ENCODE measurements at places on chromosomes 4 and X.

- DNase-seq: no peak
Measured at GRCh38 chrX:20015422-20015821, 24.6 kb upstream of the BCLAF3 start.

- DNase-seq: no peak
Measured at GRCh38 chrX:8272821-8273220, 101.8 kb upstream of the VCX2 start.

DNA sequence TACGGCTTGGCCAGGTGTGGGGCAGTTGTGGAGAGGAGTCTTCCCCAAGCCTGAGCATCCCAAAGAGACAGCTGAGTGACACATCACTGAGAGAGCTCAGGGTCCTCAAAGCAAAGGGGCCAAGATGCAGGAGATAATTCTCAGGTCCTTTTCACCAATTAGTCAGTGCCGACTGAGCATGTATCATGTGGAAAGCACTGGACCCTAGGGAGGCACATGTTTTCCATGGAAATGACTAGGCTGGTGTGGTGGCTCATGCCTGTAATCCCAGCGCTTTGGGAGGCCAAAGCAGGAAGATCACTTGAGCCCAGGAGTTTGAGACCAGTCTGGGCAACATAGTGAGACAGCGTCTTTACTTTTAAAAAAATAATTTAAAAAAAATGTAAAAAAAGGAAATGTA lies 67.3 kb upstream of the PRPS1 start:
- no peak for DNase-seq

- DNase-seq: no peak
Measured at GRCh38 chrX:12080265-12080664, 58.0 kb upstream of the FRMPD4 start.

GRCh38 chrX:11566789-11567188 lies 98.9 kb downstream of the ARHGAP6 start:
- no peak for DNase-seq

DNA sequence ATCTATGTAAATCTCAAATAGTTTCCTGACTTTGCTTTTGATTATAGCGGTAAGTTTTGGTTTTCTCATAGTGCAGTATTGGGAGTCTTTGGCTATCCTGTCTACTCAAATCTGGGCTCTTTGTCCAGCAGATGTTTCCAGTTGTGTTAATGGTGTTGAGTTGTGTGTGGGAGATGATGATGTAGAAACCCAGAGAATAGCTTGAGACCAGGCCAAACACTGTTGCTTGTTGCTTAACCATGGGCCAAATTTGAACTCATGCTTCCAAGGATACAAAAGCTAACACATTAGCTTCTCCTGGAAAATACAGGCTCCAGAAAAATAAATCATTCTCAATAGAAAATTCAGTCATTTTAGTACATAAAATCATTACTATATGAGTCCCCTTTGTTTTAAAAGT lies 82.6 kb upstream of the GYPA start:
- DNase-seq: no peak

DNA sequence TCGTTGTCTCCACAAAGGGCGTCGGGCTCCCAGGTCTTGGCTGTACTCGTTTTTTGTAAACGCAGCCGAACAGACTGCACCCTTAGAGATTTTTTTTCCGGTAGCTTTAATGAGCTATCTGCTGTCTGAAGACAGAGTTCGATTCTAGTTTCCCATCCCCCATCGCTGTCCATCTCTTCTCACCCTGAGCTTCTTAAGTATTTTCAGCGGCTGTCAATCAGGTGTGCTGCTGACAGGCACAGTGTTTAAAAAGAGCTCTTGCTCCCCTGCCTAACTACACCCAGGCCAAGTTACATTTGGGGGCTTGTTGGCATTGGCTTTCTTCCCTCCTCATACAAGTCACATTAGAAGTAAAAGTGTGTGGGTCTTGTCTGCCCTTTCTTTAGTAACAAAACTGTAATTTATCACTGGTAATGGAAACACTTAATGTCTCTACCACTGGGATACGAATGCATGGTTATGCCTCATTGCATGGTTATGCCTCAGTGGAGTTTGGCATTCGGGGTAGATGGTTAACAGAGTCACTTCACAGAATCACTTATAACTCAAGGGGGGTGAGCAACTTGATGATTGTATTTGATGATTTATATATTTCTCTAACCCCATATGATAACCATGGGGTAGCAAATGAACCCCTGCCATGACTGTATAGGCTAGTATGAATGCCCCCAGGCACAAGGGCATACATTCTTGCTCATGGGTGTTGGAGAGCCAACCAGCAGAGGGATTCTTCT lies 1.4 kb upstream of the ARHGAP6 start:
- DNase-seq: no peak

- DNase-seq: no peak
Measured at GRCh38 chr4:75745161-75745560, 20.8 kb downstream of the USO1 start.

GRCh38 chr4:166034965-166035364 lies 161.9 kb downstream of the TLL1 start:
- DNase-seq: no peak

- DNase-seq: no peak
Measured at GRCh38 chr4:128517096-128517738, 229.6 kb upstream of the PGRMC2 start.

- DNase-seq: no peak
Measured at GRCh38 chr4:94537921-94538628, 86.3 kb downstream of the PDLIM5 start.

DNA sequence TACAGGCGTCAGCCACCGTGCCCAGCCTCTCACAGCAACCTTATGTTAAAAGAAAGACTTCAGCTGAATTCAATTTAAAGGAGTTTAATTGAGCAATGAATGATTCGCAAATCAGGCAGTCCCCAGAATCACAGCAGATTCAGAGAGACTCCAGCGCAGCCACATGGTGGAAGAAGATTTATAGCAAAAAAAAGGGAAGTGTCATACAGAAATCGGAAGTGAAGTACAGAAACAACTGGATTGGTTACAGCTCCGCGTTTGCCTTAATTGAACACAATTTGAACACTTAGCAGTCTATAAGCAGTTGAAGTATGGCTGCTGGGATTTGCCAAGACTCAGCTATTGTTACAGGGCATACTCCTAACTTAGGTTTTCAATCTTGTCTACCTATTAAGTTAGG lies 19.8 kb downstream of the CENPVL3 start:
- no peak for DNase-seq

DNA sequence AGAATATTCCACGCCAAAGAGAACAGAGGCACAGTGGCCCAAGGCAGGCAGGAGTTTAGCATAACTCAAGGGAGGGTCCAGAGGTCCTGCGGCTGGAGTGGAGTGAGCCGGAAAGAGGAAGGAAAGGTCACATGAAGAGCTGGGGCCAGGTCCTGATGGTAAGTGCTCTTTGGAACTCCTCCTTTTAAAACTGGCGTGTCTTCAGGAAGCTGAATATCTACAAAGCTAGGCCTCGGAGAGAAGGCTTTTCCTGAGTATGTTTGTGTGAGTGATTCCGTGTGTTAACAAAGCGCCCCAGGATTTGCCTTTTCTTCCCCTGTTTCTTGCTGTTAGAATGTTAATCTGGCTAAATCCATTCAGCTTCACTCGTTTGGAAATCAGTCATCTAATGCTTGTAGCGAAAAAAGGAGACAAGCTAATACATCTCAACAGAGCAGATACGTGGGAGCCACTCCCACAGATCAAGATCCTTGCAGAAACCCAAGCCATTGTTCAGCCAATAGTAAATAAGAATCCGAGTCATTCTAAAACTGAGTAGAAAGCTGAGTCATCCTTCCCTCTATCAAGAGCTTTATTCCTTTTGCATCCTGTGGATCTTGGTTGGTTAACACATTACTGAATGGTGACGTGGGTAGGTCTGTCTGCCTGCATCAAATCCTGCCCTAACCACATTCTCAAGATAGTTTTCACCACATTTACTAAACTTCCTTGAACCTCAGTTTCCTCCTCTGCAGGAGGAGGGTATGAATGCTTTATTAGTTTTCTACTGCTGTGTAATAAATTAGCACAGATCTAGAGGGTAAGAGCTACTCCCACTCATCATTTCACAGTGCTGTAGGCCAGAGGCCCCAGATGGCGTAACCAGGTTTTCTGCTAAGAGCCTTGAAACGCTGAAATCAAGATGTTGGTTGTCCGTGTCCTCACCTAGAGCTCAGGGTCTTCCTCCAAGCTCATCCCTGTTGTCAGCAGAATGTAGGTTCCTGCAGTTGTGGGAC lies 43.2 kb upstream of the RBM47 start:
- no peak for DNase-seq

- DNase-seq: no peak
Measured at GRCh38 chr4:174524242-174524641, 2.0 kb upstream of the HPGD start.

DNA sequence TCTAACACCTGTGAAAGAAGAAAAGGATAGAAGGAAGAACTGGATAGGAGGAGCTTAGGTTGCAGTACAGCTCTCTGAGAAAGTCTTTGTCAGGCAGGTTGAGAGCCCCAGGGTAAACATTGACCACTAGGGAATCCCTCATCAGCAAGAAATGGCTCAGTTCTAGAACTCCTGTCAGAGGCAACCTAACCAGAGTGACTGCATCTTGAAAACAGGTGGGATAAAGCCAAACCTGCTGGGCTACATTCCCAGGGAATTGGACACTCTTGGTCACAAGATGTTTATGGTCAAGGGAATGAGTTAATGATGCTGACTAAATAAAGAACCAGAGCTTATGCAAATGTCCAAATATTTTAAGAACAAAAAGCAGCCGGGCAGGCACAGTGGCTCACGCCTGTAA lies 108.3 kb upstream of the MED14 start:
- DNase-seq: no peak

- DNase-seq: no peak
Measured at GRCh38 chr4:100754751-100755150, 236.9 kb upstream of the EMCN start.

GRCh38 chr4:184587701-184588100 lies 61.5 kb downstream of the CASP3 start:
- no peak for DNase-seq

GRCh38 chr4:88027611-88028608 lies 20.5 kb downstream of the PKD2 start:
- no peak for DNase-seq

DNA sequence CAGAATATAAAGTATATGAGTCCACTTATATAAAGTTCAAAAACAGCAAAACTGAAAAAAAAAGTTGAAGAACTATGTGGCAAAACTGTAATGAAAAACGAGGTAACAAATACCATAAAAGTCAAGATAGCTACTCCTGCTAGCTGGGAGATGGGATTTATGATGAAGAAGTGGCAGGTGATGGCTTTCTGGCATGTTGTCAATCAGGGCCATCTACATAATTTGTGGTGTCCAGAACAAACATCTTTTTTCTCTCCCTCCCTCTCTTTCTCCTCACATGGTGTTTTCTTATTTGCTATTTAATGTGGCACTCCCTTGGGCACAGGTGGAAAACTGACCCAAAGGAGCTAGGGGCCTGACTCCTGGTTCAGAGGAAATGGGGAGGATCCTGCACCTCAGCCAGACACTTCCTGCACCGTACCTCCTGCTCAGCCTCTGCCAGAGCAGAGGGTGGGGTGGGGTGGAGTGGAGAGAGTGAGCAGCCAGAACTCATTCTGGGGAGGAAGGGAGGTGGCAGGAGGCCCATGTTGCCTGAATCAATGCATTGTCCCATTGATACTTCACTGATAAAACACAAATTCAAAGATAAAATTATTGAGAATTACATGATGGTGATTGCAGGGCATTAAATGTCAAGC lies 5.3 kb upstream of the SAP30 start:
- DNase-seq: no peak

GRCh38 chr4:58665649-58666048 lies 1555.5 kb upstream of the IGFBP7 start:
- no peak for DNase-seq

DNA sequence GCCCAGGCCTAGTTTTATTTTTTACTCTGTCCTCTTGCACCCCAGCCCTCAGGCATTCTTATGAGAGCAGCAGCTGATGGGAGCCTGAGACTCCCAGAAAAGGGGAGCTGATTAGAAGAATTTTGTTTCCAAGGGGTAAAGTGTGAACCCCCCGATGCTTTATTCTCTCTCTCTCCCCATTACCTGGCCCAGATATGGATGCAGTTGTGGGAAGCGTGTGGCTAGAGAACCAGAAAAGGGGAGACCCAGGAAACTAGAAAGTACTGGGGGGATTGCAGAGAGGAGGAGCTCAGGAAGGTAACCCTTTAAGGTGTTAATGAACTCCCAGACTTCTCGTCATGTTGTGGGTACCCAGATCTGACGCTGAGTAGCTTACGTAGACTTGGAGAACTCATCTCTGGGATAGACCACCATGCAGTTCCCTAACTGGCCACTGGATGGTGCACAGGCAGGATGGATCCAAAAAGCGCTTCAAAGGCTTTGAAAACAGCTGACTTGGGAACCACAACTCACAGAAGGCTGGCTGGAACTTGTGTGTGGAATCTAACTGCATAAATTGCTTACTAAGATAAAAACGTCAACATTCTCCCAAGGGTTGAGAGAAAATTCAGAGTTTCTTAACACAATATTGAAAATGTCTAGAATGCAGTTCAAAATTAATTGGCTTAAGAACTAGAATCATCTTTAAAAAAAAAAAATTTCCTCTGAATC lies 64.7 kb downstream of the TBC1D14 start:
- peak; percentile 39 for DNase-seq

- no peak for DNase-seq
Measured at GRCh38 chrX:141220342-141221008, 21.8 kb downstream of the SPANXC start.

DNA sequence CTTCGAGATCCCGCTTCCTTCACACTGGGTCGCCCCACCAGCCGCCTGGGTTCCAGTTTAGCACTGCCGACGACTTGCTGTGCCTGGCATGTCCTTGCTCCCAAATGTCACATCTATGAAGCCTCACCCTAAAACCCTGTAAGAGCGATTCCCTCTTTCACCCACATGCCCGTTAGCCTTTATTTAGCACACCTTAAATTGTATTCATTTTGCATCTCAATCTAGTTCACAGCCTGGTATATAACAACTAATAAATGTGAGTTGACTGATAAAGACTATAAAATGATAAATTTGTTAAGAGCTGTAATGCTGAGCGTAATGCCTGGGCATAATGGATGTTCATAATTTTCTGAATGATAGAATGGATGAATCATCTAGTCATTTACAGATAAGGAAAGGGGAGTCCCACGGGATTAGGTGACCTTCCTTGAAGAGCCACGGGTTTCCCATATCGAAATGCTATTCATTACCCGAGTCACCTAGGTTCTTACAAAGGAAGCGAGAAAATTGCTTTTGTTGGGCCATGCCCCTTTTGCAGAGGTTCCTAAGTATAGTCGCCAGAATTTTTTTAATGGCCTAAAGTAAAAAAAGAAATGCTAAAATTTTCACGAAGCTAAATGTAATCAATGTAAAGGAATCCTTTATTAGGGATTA lies 1.1 kb upstream of the AP1S2 start:
- DNase-seq: no peak

- DNase-seq: no peak
Measured at GRCh38 chrX:136762820-136763452, 17.8 kb downstream of the ARHGEF6 start.

GRCh38 chrX:16022580-16023200 lies 100.7 kb upstream of the GRPR start:
- DNase-seq: no peak

GRCh38 chrX:134377537-134377936 lies 82.4 kb upstream of the HPRT1 start:
- no peak for DNase-seq
